HS-5 (cell line): ENCODE measurements at places on chromosomes 5 and 9.

GRCh38 chr5:119678351-119679028, 49.1 kb downstream of the FAM170A start:
- no peak for DNase-seq

DNA sequence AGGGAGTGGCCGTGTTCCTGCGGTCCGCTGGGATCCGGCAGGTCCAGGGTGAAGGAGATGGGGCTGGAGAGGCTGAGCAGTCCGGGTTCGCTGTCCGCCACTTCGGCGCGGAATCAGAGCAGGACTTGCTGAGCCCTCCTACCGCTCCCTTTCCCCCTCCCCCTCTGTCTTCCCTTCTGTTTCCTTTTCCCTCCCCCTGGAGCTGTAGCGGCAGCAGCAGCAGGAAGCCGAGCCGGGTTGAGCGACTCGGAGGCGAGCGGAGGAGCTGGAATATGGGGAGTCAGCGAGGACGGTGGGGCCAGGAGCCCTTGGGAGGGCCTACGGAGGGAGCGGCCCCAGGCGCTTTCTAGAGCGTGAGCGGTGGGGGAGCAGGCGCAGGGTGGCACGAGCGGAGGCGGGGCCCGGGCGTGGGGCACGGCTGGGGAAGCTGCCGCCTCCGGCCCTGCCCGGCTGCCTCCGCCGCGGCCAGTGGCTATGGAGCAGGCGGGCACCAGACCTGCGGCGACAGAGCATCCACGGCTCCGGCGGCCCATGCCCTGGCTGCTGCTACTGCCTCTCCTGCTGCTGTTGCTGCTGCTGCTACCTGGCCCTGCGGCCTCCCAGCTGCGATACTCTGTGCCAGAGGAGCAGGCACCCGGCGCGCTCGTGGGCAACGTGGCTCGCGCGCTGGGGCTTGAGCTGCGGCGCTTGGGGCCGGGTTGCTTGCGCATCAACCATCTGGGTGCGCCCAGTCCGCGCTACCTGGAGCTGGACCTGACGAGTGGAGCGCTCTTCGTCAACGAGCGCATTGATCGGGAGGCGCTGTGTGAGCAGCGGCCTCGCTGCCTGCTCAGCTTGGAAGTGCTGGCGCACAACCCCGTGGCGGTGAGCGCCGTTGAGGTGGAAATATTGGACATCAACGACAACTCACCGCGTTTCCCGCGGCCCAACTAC, at the start of gene PCDHAC2:
TSS of gene PCDHAC2 (plus strand) at position 184 of the 933 bp plus-strand sequence. CDS start at position 475, 291 bp downstream.
- peak; percentile 34 for DNase-seq

DNA sequence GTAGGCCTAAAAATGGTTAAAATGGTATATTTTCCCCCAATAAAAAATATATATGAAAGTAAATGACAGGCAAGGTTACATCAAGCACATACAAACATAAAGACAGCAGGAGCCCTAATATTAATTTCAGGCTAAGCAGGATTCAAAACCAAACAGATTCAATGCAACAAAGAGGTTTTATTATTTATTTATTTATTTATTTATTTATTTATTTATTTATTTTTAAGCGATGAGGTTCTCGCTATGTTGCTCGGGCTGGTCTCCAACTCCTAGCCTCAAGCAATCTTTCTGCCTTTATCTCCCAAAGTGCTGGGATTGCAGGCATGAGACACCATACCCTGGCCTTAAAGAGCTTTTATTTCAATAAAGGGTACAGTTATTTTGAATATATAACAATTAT, 106.4 kb upstream of the SHB start:
- DNase-seq, result no peak

GRCh38 chr5:132076983-132077382, 3.4 kb downstream of the CSF2 start:
- DNase-seq, result no peak

DNA sequence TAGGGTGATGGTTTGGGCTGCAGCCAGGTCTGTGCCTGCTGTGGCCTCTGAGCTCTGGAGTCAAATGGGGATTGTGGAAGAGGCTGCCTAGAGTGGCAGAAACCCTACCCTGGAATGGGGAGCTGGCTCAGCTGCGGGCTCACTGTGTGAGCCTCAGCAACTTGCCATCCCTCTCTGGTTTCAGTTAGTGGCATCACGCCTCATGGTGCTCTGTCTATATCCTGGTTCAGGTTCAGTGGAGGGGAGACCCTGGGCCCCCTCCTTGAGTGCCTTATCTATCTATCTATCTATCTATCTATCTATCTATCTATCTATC, 132.6 kb downstream of the PHF2 start:
- no peak for DNase-seq

DNA sequence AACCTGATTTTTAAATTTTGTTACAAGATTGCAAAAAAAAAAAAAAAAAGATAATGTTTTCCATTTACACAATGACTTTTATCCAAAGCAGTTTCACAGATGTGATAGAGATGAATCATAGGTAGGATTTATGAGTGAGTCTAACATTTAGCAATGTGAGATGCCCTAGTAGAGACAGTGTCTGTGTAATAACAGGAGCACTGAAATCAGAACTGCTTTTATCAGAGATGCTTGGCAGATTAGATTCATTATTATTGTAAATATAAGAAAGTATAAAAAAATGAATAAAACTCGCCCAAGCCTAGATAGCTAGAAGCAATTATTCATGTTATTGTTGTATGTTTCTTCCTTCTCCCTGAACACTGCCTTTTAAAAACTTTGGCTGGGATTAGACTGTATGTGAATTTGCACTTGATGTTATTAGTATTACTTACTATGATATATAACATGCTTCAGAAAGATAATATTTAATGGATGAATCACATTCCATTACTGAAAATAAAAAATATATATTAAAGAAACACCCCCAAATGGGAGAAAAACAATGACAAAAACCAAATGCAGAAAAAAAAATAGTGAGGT, 567.3 kb upstream of the KLF4 start:
- peak; percentile 75 for DNase-seq
